Stimulated activated CD4-positive, alpha-beta T cell treated with anti-CD3 and anti-CD28 coated beads, Interleukin-2, amount 100 ng/mL, for 24 hours (primary cell): ENCODE measurements at places on chromosomes 1 and 21.

DNA sequence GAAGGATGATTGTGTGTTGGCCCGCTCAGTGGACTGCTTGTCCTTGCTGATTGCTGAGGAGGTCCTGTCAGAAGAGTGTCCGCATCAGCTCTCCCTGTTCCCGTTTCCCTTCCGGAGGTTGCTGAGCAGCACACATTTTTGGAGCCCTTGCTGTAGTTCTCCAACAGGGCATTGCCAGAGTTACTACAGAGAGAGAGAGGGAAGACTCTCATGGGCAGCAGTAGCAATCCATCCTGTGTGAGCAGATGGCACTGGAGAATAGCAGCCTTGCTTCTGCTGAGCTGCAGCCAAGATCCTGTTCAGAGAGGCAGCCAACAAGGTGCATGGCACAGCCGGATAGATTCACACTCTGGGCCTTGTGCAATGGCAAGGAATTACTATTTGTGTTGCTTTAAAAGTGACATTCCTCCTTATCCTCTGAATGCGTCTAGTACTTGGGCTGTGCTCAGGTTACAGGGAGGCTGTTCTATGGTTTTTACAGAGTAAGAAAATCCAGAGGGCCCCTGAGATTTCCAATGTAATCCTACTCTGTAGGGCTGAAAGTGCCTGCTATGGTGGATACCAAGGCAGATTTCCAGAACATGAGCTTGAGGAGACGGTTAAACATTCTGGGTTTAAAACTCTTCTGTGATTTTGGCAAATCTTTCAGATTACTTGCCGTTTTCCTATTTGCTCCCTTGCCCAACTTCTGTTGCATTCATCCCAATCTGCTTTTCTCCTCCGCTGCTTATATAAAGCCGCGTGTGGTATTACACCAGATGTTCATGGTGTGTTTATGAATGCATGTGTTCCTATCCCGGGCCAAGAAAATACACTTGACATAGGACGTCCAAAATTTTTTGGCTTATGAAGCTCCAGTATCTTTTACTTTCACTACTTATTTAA is 27.4 kb downstream of the AK4 start:
- DNase-seq, result no peak

DNA sequence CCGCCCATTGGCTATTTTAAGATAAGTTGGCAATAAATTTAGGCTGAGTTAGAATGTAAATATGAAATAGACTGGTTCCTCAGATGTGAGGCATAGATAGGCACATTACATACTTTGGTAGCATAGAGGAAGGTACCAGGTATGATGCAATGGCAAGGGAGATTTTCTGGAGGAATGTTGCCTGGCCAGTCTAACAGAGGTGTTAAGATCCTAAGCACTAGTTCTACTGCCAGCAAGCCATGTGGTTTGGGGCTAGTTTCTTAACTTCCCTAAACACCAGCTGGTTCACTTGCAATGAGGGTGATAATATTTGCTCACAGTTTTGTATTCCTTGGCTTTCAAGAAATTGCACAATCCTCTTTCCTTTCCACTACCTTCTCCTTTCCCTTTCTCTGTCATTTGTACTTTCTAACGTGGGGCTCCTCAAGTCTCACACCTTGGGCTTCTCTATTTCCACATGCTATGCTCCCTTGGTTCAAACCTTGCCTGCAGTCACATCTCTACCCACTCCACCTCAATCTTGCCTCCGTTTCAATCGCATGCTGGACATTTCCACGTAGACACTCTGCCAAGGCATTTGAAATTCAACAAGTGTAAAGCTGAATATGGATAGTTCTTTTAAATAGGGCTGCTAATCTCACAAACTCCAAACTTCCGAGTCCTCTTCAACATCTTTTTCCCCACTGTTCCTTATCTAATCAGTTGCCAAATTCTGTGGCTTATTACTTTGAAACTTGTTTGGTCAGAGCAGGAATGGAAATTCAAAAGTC is 4.7 kb upstream of the CD55 start:
- DNase-seq, result no peak

DNA sequence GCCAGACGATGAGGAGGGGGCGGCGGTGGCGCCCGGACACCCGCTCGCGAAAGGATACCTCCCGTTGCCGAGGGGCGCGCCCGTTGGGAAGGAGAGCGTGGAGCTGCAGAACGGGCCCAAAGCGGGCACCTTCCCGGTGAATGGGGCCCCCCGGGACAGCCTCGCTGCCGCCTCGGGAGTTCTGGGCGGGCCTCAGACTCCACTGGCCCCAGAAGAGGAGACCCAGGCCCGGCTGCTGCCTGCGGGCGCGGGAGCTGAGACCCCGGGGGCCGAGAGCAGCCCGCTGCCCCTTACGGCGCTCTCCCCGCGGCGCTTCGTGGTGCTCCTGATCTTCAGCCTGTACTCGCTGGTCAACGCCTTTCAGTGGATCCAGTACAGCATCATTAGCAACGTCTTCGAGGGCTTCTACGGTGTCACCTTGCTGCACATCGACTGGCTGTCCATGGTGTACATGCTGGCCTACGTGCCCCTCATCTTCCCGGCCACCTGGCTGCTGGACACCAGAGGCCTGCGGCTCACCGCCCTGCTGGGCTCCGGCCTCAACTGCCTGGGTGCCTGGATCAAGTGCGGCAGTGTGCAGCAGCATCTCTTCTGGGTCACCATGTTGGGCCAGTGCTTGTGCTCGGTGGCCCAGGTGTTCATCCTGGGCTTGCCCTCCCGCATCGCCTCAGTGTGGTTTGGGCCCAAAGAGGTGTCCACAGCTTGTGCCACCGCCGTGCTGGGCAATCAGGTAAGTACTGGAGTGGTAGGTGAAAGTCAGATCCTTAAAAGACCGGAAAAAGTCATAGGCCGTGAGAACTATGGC is 588 bp downstream of the FLVCR1 start:
- DNase-seq, result peak; percentile 22

- no peak for DNase-seq
Observed at GRCh38 chr1:3268281-3268680, 186.2 kb upstream of the ARHGEF16 start.

DNA sequence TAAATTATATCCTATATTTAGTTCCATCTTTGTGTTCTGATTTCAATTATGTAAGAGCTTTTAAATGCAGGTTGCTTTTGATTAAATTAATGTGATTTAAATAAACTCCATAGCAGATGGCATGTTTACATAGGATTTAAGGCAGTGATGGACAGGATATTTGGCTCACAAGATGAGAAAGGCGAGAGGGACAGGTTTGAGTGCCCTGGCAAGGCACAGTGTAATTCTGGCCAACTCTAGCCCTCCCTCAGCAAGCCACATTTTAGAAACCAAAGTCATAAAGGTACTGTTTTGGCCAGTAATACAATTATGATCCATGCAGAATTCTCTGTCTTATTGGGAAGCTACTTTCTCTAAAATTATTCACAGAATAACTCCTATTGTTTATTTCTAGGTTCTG is 50.6 kb upstream of the C1orf146 start:
- no peak for DNase-seq

DNA sequence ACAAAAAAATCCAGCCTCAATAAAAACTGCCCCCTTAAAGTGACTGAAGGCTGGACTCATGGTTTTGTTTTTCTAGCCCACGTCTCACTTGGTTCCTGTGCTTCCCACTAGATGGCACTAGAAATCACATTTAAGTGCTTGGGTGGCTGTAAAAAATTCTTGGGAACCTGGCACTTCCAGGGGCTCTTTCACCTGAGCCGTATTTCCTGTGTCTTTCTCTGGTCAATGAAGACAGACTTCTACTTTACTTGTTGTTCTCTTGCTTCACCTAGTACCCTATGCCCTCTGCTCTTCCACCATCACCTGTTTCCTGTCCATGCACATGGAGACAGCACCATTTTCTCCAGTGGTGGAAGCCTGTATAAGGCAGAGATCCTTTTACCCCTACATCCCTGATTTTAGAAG is 20.0 kb downstream of the METTL13 start:
- DNase-seq, result no peak

GRCh38 chr1:154810571-154810970 is 59.5 kb downstream of the KCNN3 start:
- DNase-seq, result no peak

DNA sequence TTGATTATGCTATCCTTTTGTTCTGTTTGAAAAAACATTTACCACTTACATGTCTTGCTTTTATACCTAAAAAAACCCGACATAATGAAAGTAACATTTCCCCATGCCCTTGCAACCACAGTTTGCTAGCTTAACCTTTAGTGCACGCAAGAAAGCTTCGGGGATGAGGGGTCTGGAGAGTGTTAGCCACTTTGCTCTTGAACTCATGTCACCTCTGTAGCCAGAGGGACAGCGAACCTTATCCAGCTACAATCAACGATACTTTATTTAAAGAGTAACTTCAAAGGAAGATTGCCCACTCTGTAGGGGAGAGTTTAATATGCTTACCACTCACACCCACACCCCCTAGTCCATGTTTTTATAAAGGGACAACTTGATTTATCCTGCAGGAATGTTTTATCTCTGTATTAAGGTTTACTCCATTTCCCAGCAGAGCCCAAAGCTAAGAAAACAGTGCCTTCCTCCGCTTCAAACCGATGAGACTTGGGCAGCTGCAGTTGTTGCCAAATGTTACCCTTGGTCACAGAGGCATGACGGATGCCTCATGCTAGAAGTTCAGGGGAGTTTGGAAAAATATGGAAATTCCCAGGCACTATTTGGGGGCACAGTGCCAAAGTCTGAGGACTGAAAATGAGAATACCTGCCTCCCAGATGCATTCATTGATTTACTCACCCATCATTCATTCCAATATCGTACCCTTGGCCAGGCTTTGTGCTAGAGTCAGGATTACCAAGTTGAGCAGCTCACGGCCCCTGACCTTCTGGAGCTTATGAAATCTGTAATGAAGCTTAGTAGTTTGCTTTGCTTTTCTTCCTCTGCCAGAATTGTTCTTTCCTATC is 61.4 kb upstream of the VCAM1 start:
- no peak for DNase-seq

- no peak for DNase-seq
Observed at GRCh38 chr1:8367571-8368194, 49.8 kb downstream of the SLC45A1 start.

DNA sequence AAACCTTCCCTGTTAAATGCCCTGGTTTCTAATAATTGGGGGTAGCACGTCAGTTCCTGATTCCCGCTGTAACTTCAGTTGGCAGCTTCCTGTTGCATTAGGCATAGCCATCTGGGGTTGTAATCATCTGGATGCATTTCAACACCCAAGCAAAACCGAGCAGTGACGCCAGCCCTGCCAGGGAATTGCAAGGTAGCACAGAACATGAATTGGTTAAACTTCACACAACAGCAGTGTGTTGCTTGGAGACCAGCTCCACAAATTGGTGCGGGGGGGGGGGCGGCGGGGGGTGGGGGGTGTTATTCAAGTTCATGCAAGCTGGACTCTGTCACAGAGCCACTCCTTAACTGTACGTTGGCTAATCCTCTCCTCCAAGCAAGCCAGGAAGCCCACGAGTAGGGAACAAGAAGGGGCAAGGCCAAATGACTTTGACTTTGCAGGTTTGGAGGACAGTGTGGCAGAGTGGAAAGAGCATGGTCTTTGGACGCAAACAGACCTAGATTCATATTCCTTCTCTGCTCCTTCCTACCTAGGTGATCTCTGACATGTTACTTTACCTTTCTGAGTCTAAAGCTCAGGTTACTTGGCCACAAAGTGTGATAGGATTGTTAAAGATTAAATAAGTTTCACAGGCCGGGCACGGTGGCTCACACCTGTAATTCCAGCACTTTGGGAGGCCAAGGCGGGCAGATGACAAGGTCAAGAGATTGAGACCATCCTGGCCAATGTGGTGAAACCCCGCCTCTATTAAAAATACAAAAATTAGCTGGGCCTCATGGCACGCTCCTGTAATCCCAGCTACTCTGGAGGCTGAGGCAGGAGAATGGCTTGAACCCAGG is 4.7 kb downstream of the LAX1 start:
- DNase-seq, result no peak

DNA sequence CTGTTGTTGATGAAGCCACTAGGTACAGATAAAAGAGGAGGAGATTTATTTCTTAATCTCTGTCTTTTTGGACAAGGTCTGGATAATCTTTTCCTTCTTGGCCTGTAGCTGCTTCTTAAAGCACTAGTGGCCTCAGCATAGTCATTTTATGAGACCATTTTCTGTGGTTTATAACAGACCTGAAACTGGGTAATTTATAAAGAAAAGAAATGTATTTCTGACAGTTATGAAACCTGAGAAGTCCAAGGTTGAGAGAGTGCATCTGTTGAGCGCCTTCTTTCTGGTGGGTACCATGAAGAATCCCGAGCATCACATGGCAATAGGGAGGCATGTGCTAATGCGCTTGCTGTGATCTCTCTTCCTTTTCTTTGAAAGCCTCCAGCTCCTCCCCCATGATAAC is 36.7 kb upstream of the PDC start:
- DNase-seq, result no peak

DNA sequence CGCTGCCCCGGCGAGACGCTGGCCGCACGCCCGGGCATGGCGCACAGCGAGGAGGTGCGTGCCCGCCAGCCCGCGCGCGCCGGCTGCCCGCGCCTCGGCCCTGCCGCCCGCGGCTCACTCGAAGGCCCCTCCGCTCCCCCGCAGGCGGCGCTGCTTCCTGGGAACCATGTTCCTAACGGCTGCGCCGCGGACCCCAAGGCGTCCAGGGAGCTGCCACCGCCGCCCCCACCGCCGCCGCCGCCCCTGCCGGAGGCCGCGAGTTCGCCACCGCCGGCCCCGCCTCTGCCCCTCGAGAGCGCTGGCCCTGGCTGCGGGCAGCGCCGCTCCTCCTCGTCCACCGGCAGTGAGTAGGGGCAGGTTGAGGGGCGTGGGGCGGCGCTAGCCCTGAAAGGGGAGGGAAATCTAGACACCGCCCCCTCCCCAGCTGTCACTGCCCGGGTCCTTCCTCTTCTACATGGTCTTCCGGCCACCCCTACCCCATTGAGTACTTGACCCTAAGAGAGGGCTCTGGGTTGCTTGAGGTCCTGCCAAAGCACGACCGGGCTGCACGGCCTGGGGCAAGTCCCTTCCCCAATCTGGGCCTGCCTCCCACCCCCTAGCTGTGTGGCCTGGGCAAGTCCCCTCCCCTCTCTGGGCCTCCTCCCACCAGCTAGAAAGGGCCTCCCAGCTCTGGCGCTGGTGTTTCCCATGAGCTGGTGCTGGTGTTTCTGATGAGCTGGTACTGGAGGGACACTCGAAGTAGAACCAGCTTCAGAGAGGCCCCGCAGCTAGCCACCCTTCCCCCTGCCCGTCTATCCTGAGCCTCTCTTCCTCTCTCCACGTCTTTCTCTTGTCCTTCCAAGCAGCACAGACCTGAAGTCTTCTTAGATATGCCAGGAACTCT is 17.0 kb downstream of the TNFRSF25 start:
- peak; percentile 28 for DNase-seq

DNA sequence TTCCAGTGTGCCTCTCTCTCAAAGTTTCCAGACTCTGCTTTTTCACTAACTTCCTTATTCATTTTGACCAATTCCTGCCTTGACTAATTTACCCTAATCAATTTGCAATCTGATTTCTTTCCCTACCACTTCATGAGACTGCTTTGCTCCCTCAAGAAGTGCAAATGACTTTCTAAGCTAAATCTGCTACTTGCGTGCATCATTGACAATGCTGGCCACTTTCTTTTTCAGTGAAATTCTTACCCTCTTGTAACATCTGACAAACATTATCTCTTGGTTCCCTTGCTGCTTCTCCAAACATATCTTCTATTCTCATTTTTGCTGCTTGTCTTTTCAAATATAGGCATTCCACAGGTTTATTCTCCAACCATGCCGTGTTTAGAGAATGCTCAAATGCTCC is 659.9 kb downstream of the USP25 start:
- DNase-seq, result no peak

- DNase-seq, result no peak
Observed at GRCh38 chr1:32426489-32427255, 32.4 kb upstream of the BSDC1 start.

- DNase-seq, result no peak
Observed at GRCh38 chr1:195717651-195718050, 890.6 kb downstream of the KCNT2 start.
